Kidney tubule cell (primary cell): ENCODE measurements at places on chromosomes 3 and 15.

- peak; percentile 74 for DNase-seq
Measured at GRCh38 chr3:157436583-157437291, at the start of gene PTX3. Gene PTX3 (plus strand): TSS chr3:157436850. CDS start chr3:157436934, 84 bp downstream.

DNA sequence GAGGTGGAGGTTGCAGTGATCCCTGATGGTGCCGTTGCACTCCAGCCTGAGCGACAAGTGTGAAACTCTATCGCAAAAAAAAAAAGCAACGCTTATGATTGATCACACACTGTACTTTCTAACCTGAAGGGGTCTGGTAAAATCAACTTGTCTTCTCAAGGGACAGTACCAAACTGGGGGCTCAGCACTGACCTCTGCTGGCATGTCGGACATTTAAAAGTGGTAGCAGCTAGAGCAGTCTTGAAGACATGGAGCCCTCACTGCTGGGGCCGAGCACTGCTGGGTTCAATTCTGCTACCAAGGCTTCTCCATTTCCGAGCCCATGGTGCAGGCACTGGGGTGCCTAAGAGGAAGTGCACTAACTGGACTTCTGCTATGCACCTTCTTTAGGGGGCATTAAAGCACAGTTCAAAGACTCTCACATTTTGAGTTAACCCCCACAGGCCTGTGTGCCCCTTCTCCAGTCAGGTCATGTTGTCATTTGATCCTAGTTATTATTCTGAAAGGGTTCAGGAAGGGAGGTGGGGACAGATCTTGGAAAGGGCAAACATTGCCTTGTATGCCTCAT lies 26.4 kb upstream of the LAMP3 start:
- DNase-seq = peak; percentile 16

- DNase-seq = no peak
Measured at GRCh38 chr15:79088426-79089205, 2.0 kb downstream of the RASGRF1 start.

- no peak for DNase-seq
Measured at GRCh38 chr15:99657996-99658395, 75.2 kb downstream of the LYSMD4 start.

GRCh38 chr3:54123776-54124196 lies 1.4 kb downstream of the CACNA2D3 start:
- DNase-seq = no peak

- DNase-seq = peak; percentile 6
Measured at GRCh38 chr15:34122771-34123183, 20.9 kb downstream of the PGBD4 start.

- no peak for DNase-seq
Measured at GRCh38 chr3:155690921-155691320, 54.0 kb downstream of the PLCH1 start.

DNA sequence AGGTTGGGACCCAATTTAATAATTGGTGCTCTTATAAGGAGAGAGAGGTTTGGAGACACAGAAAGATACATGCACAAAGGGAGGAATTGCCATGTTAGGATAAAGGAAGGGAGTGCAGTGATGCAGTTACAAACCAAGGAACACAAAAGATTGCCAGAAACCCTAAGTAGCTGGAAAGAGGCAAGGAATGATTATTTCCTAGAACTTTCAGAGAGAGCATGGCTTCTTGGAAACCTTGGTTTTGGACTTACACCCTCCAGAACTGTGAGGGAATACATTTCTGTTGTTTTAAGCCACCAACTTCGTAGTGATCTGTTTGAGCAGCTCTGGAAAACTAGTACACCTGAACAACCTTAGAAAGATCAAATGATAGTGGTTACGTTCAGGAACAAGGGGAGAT lies 25.0 kb upstream of the MB21D2 start:
- no peak for DNase-seq
